Mesenchymal stem cell (in vitro differentiated cells and primary cell): ENCODE measurements at places on chromosomes 11 and 22.
A peak's percentile ranks its signal among the peaks of the same experiment; 100 is the strongest.

- no peak for DNase-seq
Observed at GRCh38 chr11:13003736-13004493, 5.2 kb upstream of the RASSF10 start.

DNA sequence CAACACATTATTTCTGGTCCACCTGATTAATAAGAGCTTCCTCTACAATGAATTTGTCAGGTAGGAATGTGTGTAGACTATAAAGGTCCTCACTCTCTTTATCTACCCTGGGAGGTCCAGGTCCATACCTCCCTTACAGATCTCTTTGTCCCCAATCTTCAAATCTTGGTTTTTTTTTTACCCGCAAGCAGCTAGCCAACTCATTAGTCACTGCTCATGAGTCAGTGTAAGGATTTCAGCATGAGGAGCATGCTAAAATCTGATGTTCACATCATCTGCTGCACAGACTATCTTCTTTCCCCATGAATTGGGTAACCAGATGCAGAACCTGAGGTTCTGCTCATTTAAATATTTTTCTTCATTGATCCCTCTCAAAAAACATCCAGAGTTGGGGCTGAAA is 397.0 kb upstream of the ISX start:
- DNase-seq = no peak

- DNase-seq = peak; percentile 85
Observed at GRCh38 chr22:20530368-20531153, 23.2 kb downstream of the MED15 start.

DNA sequence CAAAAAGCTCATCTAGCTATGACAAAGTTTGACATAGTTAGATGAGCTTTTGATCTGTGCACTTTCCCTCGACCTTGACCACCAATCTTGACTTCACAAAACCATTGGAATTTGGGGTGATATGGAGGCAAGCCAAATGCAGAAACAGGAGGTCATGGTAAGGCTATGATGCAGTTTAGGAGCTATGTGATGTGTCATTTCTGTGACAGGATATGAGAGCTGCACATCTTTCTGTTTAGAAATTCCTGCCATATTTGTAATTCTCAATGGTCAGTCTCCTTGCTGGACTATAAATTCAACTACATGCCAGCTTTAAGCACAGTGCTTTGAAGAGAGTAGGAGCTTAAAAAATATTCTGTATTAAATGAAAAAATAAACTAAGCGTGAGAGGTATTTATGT is 12.9 kb downstream of the OR51B6 start:
- peak; percentile 58 for DNase-seq

GRCh38 chr11:10488934-10489691 is 34.0 kb downstream of the AMPD3 start:
- no peak for DNase-seq

GRCh38 chr11:36362902-36363301 is 66.8 kb downstream of the PRR5L start:
- peak; percentile 91 for DNase-seq

DNA sequence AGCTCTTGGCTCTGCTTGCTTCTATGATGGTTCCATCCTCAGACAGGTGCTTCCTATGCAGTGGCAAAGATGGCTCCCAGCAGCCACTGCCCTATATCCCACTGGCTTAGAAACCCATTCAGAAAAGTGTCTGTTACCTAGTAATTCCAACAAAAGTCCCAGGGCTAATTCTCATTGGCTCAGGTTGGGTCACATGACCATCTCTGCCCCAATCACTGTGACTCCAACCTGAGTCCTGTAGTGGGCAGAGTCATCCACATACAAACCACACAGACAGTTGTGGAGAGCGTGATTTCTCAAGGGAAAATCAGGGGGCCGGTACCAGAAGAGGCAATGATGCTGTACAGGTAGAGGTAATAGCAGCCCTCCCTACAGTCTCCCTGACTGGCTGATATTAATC is 67.5 kb downstream of the LHFPL7 start:
- DNase-seq = no peak

- DNase-seq = no peak
Observed at GRCh38 chr11:111913997-111914396, 1.5 kb downstream of the HSPB2 start.

DNA sequence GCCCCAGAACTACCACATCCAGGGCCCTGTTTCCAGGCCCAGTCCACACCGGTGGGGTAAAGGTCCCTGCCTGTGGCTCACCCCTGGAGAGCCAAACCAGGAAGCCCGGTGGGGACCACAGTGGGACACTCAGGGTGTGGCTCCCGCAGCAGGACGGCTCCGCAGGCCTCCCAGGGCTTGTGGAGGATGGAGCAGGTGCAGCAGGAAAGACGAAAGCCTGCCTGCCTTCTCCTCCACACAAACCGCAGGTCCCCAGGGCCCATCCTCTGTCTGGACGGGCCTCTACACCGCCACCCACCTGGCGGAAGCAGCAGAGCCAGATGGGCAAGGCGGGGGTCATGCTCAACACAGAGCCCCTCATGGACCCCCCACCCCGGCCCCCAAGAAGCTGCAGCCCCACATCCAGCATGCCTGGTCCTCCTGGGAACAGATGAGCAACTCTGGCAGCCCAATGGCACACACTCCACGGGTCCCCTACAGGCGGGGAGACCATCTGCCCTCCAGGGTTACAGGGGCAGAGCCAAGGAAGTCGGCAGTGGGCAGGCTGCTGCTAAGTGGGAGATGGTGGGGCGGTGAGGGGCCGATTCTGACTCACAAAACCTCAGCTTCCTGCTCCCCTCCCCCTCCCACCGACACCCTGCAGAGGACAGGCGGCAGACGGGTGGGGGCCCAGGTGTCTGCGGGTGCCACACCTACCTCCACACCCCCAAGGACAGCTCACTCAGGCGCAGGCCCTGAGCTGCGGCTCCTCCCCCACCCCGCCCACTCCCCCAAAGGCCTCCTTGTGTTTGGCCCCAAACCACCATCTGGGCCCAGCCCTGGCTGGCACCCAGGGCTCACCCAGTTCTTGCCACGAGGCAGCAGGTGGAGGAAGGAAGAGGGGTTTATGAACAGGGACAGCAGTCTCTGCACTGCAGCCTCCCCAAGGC is 5.2 kb downstream of the SBF1 start:
- peak; percentile 29 for DNase-seq

- no peak for DNase-seq
Observed at GRCh38 chr11:129395883-129396282, 20.2 kb downstream of the BARX2 start.
